ENCODE measurements at places on chromosomes 1 and 21.

DNA sequence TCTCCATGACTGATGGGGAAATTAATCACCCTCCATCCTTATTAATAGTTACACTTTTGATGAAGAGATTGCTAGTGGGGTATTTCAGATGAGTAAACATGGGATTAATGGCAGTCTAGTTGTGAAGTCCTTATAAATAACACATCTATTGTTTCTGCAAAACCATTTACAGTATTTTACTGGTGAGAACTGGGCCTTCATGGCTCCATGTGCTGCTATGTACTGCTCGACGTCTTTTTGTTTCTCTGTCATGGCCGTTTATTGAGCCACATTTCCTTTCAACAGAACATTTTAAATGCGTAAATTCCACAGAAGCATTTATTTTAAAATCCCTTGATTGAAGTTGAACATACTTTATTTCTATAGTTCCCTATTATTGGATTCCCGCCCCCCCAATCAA is 34.5 kb downstream of the SPEN start:
- no peak for DNase-seq

GRCh38 chr1:35702508-35702907 is 16.2 kb downstream of the C1orf216 start:
- no peak for DNase-seq

DNA sequence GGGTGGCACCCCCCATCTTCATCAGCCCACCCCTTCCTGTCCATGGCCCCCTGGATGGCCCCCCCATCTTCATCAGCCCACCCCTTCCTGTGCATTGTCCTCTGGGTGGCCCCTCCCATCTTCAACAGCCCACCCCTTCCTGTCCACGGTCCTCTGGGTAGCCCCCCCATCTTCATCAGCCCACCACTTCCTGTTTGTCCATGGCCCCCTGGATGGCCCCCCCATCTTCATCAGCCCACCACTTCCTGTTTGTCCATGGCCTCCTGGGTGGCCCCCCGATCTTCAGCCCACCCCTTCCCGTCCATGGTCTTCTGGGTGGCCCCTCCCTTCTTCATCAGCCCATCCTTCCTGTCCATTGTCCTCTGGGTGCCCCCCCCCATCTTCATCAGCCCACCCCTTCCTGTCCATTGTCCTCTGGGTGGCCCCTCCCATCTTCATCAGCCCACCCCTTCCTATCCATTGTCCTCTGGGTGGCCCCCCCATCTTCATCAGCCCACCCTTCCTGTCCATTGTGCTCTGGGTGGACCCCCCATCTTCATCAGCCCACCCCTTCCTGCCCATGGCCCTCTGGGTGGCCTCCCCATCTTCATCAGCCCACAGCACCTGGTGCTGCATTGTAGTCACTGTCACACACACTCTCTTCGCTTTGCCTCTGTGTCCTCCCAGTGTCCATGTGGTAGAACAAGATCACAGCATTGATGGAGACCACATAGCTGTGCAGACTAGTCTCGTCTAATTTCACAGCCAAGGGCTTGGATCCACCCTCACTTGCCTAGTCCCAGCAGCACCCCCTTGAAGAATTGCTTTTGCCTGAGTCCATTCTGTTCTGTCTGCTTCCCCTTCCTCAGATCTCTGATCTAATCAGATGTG is 95.9 kb downstream of the PCBP3 start:
- DNase-seq = no peak

- no peak for DNase-seq
Measured at GRCh38 chr1:108657356-108658080, 3.4 kb downstream of the HENMT1 start.

DNA sequence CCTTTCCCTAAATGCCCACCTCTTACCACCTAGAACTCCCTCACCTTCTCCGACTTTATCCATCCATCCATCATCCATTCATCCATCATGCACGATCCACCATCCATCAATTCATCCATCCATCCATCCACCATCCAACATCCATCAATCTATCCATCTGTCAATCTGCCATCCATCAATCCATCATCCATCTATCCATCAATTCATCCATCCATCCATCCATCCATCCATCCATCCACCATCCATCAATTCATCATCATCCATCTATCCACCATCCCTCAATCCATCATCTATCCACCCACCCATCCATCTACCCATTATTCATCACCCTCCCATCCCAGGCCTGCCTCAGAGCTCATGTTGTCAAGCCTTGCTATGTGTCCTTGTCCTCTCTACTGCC is 34.5 kb downstream of the WNT3A start:
- no peak for DNase-seq

- DNase-seq = no peak
Measured at GRCh38 chr1:232426801-232427200, 203.1 kb downstream of the SIPA1L2 start.

- DNase-seq = no peak
Measured at GRCh38 chr1:221449801-221450470, 292.0 kb downstream of the DUSP10 start.

DNA sequence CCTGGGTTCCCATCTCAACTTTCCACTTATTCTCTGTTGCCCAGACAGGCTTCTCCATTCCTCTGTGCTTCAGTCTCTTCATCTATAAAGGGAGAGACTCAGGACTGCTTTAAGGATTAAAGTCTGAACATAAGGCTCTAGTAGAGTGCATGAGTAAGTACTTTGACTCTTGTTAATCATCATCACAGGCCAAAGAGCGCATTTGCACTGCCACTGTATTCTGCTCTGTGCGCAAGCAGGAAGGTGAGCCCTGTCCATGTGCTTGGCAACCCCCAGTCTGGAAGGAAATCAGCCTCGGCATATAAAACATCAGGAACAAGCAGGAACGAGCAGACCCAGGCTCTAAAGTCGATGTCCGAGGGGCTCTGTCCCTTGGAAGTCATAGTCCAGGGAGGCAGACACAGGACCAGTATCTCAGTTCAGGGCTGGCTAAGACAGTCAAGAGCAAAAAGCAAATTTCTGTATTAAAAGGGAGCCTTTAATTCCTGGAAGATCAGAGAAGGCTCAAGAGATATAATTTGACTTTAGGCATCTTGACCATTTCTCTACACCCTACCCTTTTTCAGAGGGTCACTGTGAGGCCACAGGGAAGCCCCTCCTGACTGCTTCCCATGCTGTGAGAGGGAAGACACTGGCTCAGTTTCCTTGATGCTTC is 131.2 kb downstream of the TRABD2B start:
- no peak for DNase-seq

DNA sequence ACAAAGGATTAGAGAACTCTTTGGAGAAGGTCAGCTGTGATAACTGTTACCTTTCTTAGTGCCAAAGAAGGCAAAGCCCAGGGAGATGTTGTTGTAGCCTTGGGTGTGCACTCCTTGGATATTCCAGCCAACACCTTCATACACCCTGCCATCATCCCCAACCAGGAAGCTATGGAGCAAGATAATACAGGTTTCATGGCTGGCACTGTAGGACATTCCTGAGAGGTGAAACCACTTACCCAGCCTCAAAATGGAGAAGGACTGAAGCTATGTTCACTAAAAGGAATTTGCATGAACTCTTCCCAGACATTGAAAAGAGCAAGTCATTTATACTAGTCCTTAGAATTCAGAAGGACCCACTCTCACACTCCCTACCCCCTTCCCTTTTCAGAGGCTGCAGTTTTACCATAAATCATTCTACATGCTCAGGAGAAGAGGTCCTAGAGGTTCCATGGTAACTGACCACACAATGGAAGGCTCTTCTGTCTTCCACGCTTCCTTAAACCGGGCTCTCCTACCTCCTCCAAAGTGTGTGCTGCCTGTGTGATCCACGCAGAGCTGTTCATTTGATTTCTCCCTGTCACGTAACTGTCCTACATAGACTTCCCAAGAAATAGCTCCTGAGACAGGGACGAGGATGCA is 5.5 kb downstream of the PGLYRP4 start:
- DNase-seq = no peak

DNA sequence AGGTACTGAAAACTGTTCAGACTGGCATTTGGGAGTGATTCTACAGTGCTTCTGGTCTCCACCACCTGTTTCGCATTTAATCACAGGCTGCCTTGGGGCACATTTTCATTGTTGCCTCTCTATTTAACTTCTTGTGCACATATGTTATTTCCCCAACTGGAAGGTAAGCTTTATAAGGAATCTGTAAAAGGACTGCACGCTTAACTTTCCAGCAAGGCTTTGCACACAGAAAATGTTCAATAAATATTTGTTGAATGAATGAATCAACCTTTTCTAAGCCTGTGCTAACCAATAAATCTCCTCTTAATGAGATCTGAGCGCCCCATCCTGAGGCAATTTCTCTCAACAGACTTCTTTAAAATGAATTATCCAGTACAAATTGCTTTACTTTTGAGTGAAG is 84.3 kb upstream of the ARHGAP29 start:
- DNase-seq = no peak

GRCh38 chr1:203026031-203026665 is at the start of gene PPFIA4:
Gene PPFIA4 (plus strand): TSS chr1:203026491. CDS start chr1:203039009, 12,518 bp downstream.
- peak; percentile 43 for DNase-seq

- no peak for DNase-seq
Measured at GRCh38 chr1:233435622-233436021, 108.1 kb downstream of the MAP3K21 start.

DNA sequence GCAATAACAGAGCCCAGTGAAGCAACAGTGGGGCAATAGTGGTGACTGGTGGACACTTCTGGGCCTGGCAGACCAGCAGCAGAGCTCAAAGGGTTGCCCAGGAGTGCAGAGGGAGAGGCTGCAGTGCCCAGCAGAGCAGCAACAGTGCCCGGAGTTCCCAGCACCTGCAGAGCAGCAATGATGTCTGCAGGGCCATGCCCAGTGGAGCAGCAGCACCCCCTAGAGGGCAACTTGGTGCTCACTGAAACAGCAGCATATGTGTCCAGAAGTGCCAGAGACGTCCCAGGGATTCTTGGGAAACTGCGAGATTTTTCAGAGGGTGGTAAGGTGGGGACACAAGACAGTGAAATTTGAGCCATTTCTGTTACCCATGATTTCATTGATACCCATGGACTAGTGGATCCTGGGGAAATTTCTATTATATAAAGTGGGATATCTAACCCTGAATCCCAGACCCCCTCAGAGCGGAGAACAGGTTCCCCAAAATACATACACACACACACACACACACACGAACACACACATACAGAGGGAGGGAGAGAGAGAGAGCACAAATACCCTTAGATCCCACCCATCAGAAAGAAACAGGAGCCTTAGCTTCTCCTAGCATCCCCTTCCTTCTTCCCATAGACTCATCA is 156.9 kb upstream of the GJB5 start:
- DNase-seq = peak; percentile 20

DNA sequence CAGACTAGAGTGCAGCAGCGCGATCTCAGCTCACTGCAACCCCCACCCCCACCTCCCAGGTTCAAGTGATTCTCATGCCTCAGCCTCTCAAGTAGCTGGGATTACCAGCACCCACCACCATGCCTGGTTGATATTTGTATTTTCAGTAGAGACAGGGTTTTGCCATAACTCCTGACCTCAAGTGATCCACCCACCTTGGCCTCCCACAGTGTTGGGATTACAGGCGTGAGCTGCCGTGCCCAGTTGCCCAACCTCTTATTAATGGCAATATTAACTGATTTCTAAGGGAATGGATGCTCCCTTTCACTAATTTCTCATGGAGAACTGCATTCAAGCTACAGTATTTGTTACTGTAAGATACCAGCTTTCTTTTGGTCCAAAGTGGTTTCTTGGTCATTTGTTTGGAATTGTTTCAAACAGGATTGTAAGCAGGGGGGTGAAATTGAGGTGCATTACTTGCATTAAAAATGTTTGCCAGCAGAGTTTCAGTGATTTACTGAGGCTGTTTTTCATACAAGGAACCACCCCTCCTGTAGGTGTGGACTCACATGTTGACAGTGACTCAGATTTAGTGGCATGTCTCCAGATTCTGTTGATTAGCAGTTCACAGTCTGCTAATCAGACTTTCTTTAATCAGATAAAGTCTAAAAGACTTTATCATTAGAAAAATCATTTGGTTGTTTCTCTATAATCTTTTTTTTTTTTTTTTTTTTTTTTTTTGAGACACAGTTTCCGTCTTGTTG is 3.9 kb upstream of the TGFBR3 start:
- no peak for DNase-seq

- DNase-seq = no peak
Measured at GRCh38 chr1:47755101-47755990, 241.8 kb downstream of the TRABD2B start.

GRCh38 chr21:34807146-34807880 is 138.5 kb downstream of the CLIC6 start:
- DNase-seq = no peak

- no peak for DNase-seq
Measured at GRCh38 chr1:7247158-7247557, 461.9 kb downstream of the CAMTA1 start.

- DNase-seq = no peak
Measured at GRCh38 chr1:1306070-1306660, 1.6 kb downstream of the ACAP3 start.

DNA sequence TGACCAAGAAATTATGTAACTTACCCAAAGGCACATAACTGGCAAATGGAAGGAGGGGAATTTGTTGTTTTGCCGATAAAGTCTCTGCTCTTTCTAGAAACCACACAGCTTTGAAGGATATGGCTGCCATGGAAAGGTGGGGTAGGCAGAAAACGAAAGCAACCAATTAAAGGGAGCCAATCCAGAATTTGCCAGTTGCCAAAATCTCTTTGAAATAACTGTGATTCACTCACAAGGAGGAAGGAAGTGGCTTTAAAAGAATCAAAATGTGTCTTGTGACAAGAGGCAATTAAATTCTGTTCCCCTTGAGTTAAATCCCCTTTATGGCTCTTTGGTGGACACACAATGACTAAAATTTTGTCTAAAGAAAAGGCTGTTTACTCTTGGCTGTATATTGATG is 61.2 kb upstream of the CCDC190 start:
- no peak for DNase-seq

DNA sequence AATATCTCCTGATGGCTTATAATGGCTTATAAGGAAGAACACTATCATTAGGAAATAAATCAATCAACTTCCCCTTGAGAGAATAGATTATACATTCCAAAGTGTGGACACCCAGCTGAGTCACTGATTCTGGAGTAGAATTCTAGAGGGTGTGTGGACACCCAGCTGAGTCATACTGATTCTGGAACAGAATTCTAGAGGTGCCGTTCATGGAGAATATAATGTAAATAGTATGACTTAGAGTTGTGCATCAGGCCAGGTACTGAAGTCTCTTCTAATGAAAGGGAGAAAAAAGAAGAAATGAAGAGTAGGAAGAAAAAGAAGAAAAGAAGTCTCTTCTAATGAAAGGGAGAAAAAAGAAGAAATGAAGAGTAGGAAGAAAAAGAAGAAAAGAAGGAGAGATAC is 2.4 kb upstream of the USP33 start:
- no peak for DNase-seq

GRCh38 chr1:224513787-224514209 is 79.2 kb upstream of the WDR26 start:
- peak; percentile 50 for DNase-seq

- no peak for DNase-seq
Measured at GRCh38 chr1:168509875-168510791, 33.7 kb downstream of the XCL2 start.
